Activated CD4-positive, alpha-beta T cell treated with anti-CD3 and anti-CD28 coated beads for 4 hours (primary cell): ENCODE measurements at places on chromosomes 7 and 10.

- no peak for DNase-seq
Measured at GRCh38 chr10:21746118-21746517, 212.1 kb downstream of the MLLT10 start.

DNA sequence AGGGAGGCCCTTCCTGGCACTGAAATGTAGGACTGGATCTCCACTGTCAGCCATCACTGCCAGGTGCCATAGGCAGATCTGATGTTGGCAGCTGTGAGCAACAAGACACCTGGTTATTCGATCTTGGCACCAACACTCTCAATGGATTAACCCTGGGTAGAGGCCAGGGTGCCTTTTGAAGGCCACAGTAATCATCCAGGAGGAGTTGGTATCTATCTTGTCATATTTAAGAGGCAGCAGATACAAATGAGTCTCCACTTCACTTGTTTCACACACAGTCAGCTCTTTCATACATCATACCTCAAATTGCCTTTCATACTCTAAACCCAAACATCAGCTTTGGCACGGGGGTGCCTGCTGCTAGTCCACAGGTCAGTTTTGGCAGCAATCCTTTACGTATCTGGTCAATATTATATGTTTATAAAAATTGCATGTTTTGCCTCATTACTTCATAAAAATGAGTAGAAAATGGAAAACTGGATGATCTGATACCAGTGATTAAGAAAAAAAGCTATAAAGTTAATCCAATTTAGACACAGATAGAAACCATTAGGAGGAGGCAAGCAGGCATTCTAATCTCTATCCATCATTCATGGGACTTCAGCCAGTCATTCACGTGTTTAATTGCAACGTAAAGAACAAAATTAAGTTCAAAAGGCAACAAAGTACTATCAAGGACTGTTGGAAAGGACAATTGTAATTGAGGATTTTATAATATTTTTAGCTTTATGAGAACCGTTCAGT is 12.7 kb upstream of the CACUL1 start:
- DNase-seq, result no peak

GRCh38 chr7:9504678-9505077 is 1071.3 kb downstream of the NXPH1 start:
- DNase-seq, result no peak

DNA sequence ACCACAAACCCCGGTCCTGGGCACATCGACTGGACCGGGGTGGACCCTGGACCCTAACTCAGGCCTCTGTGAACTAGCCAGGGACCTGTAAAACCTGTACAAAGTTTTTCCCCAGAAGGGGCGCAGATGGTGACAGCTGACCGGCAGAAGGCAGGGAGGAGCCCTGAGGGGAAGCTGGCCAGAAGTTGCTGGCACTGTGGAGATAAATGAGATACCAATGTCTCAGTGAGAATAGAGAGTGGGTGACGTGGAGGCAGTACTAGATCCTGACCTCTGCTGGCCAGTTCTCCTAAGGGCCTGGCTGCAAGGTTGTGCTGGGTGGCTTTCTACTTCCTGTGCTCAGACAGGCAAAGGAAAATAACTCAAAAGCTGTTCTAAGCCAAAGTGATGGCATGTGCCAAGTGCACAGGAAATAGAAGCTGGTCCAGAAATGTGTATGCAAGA is 10.6 kb upstream of the TSPAN14 start:
- DNase-seq, result no peak

GRCh38 chr7:25430200-25430931 is 202.1 kb upstream of the NPVF start:
- DNase-seq, result no peak

DNA sequence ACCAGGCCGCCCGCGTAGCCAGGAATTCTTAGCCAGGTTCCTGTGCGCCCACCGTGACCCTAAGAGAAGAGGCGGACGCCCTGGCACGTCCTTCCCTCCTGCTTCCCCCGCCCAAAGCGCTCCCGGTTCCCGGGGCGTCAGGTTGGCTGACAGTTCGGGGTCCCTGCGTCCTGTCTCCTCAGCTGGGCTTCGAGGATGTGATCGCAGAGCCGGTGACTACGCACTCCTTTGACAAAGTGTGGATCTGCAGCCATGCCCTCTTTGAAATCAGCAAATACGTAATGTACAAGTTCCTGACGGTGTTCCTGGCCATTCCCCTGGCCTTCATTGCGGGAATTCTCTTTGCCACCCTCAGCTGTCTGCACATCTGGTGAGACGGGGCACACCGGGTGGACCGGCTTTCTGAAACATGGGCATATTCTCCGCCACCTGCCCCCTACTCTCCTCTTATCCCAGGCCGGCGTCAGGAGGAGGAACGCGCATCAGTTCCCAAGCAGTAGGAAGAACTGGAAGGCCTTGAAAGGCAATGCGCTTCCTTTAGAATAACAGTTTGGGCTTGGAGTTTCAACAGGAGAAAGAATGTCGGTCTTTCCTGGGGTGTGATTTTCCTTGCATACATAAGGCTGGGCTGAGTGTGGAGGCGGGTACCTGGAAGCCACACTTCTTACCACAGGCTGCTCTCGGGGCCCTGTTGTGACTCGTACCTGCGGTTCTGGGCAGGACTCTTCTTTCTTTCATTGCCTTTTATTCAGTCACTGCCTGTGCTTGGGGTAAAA is 728 bp downstream of the CAV2 start:
- no peak for DNase-seq

DNA sequence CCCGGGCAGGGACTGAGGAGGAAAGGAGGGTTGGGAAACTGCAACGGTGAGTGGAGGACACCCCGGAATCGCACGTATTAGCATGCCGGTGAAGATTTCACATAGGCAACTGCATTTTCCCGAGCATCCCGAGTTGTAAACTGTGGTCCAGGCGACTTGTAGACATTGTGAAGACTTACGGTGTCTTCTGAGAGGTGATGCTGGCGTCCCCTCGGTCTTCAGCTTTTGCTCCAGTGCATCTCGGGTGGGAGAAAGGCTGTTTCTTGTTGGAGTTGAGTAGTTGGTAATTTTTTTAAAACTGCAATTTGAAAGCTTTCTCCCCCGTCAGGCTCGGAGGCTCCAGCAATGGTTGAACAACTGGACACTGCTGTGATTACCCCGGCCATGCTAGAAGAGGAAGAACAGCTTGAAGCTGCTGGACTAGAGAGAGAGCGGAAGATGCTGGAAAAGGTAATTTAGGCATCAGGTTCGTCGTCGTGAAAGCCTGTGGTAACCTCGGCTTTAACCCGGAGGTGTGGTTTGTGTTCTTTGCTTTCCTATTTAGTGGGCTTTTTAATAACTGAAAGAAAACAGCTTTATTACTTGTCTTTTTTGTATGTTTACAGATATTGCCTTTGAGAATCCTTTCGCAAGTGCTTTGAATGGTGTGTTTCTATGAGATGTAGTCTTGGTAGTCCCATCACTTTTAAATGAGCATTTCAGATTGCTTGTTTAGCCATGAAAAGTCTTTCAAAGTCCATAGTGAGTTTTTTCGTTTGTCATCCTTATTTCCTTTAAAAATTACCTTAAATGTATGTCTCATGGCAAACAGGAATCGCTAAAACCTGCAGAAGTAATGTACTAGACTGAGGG is 687 bp downstream of the HELLS start:
- no peak for DNase-seq
